Upper lobe of right lung (tissue), 1 donor: ENCODE measurements at places on chromosomes 2 and 18. TPM values are rescaled to one million over a fixed set of nuclear protein-coding genes. Genes with fewer than 3 reads are reported as not detected.

ANKRD62 gene
- total RNA-seq = 0.12 TPM

PTH2R gene
- total RNA-seq = not detected

SATB2 gene
- 3.9 TPM for total RNA-seq

PPP1R1C gene
- 5.8 TPM for total RNA-seq

CRYBA2 gene
- not detected for total RNA-seq

ANKRD30B gene
- total RNA-seq = not detected

MERTK gene
- total RNA-seq = 17.3 TPM

GRCh38 chr2:181977661-181978350 is 7.8 kb upstream of the PPP1R1C start:
- H3K4me3 ChIP-seq = no peak overlapping the region
- no peaks in the 10 kb centered on the region for H3K27me3 ChIP-seq
- no peak overlapping the region for H3K27ac ChIP-seq
- H3K4me1 ChIP-seq = no peaks in the 10 kb centered on the region

DNA sequence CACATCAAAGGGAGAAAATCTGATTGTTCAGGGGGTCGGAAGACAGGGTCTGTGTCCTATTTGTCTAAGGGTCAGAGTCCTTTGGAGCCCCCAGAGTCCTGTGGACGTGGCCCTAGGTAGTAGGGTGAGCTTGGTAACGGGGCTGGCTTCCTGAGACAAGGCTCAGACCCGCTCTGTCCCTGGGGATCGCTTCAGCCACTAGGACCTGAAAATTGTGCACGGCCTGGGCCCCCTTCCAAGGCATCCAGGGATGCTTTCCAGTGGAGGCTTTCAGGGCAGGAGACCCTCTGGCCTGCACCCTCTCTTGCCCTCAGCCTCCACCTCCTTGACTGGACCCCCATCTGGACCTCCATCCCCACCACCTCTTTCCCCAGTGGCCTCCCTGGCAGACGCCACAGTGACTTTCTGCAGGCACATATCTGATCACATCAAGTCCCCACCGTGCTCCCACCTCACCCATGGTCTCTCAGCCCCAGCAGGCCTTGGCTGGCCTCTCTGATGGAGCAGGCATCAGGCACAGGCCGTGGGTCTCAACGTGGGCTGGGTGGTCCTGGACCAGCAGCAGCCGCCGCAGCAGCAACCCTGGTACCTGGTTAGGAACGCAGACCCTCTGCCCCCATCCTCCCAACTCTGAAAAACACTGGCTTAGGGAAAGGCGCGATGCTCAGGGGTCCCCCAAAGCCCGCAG is 3.8 kb downstream of the PROC start:
- H3K4me1 ChIP-seq = peaks cover 12% of the 10 kb centered on the region
- no peak overlapping the region for H3K27ac ChIP-seq
- no peaks in the 10 kb centered on the region for H3K36me3 ChIP-seq
- peaks cover 20% of the 10 kb centered on the region for H3K27me3 ChIP-seq
- DNase-seq = peak; percentile 55

DNA sequence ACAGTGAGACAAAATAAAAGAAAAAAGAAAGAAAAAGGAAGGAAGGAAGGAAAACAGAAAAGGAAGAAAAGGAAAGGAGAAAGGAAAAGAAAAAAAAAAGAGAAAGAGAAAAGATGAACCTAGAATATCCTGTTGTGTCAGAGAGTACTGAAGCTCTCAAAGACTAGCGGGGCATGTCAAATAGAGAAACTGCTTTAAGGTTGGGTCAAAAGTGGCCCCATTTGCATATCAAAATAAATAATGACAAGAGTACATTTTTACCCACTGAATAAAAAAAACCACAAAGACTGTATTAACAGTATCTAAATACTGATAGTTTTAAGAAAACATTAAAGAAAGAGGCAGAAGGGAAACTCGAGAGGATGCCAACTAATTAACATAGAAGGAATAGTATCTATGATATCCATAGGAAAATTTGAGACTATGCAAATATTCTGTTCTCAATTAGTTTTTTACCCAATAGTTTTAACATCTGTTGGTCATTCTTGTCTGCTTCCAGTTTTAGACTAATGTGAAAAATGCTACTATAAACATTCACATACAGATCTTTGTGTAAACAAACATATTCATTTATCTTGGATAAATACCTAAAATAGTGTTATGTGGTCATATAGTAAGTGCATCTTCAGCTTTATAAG is 53.2 kb downstream of the SFXN5 start:
- H3K27me3 ChIP-seq = no peaks in the 10 kb centered on the region
- H3K27ac ChIP-seq = no peak overlapping the region
- H3K36me3 ChIP-seq = no peaks in the 10 kb centered on the region

GRCh38 chr18:7878265-7879211 is 311.4 kb downstream of the PTPRM start:
- H3K27ac ChIP-seq = peak overlapping the region; percentile 9
- H3K27me3 ChIP-seq = no peaks in the 10 kb centered on the region
- no peaks in the 10 kb centered on the region for H3K36me3 ChIP-seq
- no peak for DNase-seq
- H3K4me1 ChIP-seq = no peaks in the 10 kb centered on the region

DNA sequence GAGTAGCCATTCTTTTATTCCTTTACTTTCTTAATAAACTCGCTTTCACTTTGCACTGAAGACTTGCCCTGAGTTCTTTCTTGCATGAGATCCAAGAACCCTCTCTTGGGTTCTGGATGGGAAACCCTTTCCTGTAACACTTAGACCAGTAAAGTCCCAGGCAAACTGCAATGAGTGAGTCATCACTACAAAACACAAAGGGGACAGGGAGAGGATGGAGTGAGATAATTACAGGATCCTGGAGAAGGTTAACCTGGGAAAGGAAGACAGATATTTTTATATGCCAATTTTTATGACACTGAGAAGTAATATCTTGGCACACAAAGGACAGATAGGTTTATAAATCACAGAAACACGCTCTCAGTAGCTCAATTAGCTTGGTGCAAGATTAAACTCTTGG is 48.7 kb downstream of the EHD3 start:
- DNase-seq = no peak
- no peaks in the 10 kb centered on the region for H3K36me3 ChIP-seq
- no peaks in the 10 kb centered on the region for H3K27me3 ChIP-seq
- no peak overlapping the region for H3K27ac ChIP-seq
- no peaks in the 10 kb centered on the region for H3K4me1 ChIP-seq

GRCh38 chr18:49833814-49834213 is 20.5 kb upstream of the ACAA2 start:
- no peak overlapping the region for H3K4me3 ChIP-seq
- no peaks in the 10 kb centered on the region for H3K4me1 ChIP-seq
- no peaks in the 10 kb centered on the region for H3K36me3 ChIP-seq
- H3K27ac ChIP-seq = no peak overlapping the region
- H3K27me3 ChIP-seq = no peaks in the 10 kb centered on the region

DNA sequence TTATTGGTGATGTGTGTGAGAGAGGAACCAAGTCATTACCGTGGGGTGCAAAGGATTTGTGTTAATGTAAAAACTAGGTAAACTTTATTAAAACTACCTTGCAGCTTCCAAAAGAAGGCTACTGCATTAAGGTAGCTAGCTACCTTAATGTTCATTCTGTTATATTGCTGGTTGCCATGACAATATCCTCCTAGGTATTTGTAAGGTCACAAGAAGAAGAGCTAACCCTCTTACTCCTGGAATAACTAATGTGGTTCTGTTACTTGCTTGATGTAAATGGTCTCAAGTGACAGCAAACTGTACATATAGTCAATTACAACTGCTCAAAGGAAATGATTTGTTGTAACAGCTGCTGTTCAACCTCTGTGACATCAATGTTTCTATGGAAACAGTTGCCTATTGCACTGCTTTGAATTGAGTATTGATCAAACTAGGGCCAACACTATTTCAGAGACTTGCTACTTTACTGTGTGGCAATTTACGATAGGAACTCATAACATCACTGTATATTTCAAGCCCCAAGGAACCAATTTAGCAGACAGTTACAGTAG is 319.8 kb upstream of the HNRNPA3 start:
- H3K27me3 ChIP-seq = no peaks in the 10 kb centered on the region
- no peak for DNase-seq
- no peaks in the 10 kb centered on the region for H3K36me3 ChIP-seq
- no peaks in the 10 kb centered on the region for H3K4me1 ChIP-seq
- no peak overlapping the region for H3K4me3 ChIP-seq

GRCh38 chr2:188068093-188068492 is 223.6 kb upstream of the GULP1 start:
- H3K4me3 ChIP-seq = no peak overlapping the region
- H3K27ac ChIP-seq = no peak overlapping the region
- H3K4me1 ChIP-seq = no peaks in the 10 kb centered on the region
- no peak for DNase-seq
- H3K27me3 ChIP-seq = no peaks in the 10 kb centered on the region

DNA sequence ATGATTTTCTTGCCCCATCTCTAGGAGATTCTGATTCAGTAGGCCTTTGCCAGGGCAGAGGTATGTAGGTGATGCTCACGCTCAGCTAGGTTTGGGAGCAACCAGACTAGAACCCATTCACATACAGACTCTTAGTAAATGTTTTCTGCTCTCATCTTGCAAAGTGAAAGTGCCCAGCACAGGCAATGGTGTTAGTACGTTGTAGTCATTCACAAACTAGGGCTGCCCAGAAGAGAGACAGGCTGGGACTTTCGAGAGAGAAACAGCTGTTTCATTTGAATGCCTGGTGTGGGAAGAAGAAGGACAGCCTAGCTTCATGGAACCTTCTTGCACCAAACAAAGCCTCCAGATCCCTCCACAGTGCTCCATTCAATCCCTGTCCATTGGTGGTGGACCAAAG is 19.4 kb downstream of the DDX18 start:
- H3K36me3 ChIP-seq = peaks cover 47% of the 10 kb centered on the region
- H3K4me3 ChIP-seq = no peak overlapping the region
- H3K27ac ChIP-seq = no peak overlapping the region
- H3K4me1 ChIP-seq = peaks cover 4% of the 10 kb centered on the region

GRCh38 chr2:185012643-185013042 is 414.3 kb downstream of the ZNF804A start:
- no peak overlapping the region for H3K27ac ChIP-seq
- H3K36me3 ChIP-seq = no peaks in the 10 kb centered on the region
- DNase-seq = no peak
- no peaks in the 10 kb centered on the region for H3K27me3 ChIP-seq

DNA sequence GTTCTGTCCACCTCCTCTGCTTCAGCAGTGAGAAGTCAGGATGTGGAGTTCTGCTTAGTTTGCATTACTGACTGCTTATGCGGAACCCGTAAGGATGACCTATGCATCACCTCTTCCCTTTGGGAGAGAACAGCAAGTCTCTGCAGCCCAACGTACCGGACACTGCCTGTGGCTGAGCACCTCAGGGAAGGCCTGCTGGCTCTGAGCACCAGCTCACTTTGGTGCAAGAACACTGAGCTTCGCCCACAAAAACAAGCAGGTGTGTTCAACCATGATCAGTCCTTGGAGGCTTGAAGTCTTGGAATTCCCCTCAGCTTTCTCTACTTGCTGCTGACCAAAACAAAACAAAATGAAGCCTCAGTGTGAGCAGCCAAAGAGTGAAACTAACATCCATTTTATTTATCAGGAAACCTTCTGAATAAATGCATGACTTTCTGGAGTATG is 52.7 kb upstream of the NCK2 start:
- H3K27ac ChIP-seq = no peak overlapping the region
- no peak for DNase-seq
- H3K4me3 ChIP-seq = no peak overlapping the region
- no peaks in the 10 kb centered on the region for H3K27me3 ChIP-seq
- H3K4me1 ChIP-seq = no peaks in the 10 kb centered on the region

- DNase-seq = no peak
- no peak overlapping the region for H3K27ac ChIP-seq
- no peaks in the 10 kb centered on the region for H3K27me3 ChIP-seq
- H3K4me3 ChIP-seq = no peak overlapping the region
- no peaks in the 10 kb centered on the region for H3K4me1 ChIP-seq
- peaks cover 69% of the 10 kb centered on the region for H3K36me3 ChIP-seq
Measured at GRCh38 chr18:70194227-70194890, 11.1 kb downstream of the RTTN start.

GRCh38 chr2:152468899-152469692 is 134.1 kb downstream of the FMNL2 start:
- no peak for DNase-seq
- H3K4me3 ChIP-seq = no peak overlapping the region
- no peaks in the 10 kb centered on the region for H3K27me3 ChIP-seq
- H3K36me3 ChIP-seq = no peaks in the 10 kb centered on the region
- H3K27ac ChIP-seq = peak overlapping the region; percentile 37

- no peak overlapping the region for H3K27ac ChIP-seq
- no peaks in the 10 kb centered on the region for H3K4me1 ChIP-seq
- H3K27me3 ChIP-seq = no peaks in the 10 kb centered on the region
- H3K36me3 ChIP-seq = no peaks in the 10 kb centered on the region
- no peak overlapping the region for H3K4me3 ChIP-seq
Measured at GRCh38 chr2:15653806-15654726, 62.4 kb downstream of the DDX1 start.

DNA sequence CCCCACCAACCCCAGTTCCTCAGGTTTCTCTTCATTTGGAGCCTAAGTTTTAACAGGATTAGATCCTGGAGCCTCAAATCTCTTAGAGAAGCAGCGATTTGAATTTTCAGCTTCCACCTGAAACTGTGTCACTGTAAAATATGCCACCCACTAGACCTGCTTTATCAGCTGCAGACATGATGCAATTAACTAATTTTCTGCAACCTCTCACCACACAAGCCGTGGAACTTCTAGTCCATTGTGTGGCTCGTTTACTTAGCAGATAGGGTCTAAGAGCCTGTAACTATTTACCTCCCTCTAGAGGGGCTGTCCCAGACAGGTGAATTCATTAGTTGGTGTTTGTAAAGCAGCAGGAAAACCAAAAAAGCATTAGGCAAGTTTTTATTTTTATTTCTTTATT is 31.6 kb upstream of the FZD5 start:
- DNase-seq = no peak
- H3K36me3 ChIP-seq = no peaks in the 10 kb centered on the region
- H3K27ac ChIP-seq = no peak overlapping the region
- peaks cover 5% of the 10 kb centered on the region for H3K4me1 ChIP-seq
- H3K4me3 ChIP-seq = no peak overlapping the region
- H3K27me3 ChIP-seq = no peaks in the 10 kb centered on the region

GRCh38 chr2:201049455-201049854 is 22.0 kb downstream of the HYCC2 start:
- H3K36me3 ChIP-seq = peaks cover under 1% of the 10 kb centered on the region
- no peaks in the 10 kb centered on the region for H3K4me1 ChIP-seq
- no peaks in the 10 kb centered on the region for H3K27me3 ChIP-seq
- no peak for DNase-seq

DNA sequence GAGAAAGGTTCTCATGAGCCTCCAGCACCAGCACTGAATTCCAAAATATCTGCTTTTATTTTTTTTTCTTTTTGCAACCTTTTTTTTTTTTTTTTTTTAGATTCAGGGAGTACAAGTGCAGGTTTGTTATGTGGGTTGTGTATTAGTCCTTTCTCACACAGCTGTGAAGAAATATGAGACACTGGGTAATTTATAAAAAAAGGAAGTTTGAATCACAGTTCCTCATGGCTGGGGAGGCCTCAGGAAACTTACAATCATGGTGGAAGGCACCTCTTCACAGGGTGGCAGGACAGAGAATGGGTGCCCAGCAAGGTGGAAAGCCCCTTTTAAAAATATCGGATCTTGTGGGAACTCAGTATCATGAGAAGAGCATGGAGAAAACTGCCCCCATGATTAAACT is 7.9 kb upstream of the TMX3 start:
- H3K4me1 ChIP-seq = no peaks in the 10 kb centered on the region
- no peak for DNase-seq
- H3K36me3 ChIP-seq = no peaks in the 10 kb centered on the region
